ENCODE measurements at places on chromosomes 2 and 18.

DNA sequence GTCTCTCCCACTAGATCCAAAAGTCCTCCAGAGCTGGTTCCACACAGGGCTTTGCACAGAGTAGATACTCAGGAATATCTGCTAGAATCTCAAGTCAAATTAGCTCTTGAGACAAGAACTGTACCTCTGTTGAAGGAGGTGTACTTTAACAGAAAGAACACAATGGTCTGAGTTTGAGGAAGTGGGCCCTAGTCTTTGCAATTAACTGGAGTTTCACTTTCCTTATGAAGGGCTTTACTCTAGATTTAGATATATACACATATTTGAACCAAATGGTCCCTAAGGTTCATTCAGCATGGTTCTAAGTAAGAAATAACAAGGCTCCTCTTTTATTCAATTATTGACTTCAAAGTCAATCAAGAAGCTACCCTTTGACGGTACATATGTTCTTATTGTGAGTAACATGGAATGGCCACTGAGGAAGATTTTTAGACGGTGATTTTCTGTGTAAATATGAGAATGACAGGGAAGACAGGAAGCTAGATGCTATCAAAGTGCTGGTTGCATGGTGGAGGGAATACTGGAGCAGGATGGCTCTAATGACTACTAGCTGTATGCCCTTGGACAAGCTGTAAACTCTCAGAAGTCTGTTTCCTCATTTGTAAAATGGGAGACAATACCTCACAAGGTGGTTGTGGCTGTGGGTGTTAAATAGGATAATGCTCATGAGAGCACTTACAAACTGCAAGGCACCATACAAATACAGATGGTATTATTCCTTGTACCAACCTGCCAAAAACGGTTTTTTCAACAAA is 73.5 kb upstream of the SERTAD2 start:
- no peak for DNase-seq

GRCh38 chr2:177204417-177204816 is 8.2 kb upstream of the HNRNPA3 start:
- no peak for DNase-seq

- DNase-seq = no peak
These were observed 46.9 kb downstream of the CABYR start for GRCh38 chr18:24185805-24186204.

DNA sequence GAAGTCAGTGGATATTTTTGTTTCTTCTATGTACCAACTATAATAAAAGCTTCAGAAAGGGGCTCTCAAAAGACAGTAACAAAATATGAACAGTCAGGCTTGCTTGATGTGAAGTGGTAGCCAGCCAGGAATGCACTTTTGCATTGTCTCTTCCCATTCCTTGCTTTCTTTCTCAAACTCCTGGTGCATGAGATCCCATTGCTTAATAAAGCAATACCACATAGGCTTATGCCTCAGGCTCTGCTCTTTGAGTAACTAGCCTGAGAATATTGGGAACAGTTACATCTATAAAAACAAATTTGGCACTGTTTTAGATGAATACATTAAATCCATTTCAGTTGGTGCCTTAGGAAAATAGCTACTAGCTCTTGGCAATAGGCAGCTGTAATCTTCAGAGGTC is 62.6 kb upstream of the ST6GAL2 start:
- DNase-seq = no peak

DNA sequence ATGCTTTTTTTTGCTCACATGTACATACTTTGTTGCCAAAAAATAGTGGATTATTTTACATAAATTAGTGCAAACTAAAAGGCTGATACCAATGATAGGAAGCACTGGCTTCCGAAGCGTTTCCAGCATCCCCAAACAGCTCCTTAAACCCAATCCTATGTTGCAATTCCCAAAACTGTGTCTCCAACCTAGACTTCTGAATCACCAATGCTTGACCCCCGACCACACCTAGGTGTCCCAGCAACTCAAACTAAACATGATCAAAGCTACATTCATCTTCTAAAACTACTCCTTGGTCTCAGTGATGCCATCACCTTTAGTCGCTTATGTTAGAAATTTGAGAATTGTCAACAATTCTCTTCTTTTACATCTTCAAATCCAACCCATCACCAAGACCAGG is 13.4 kb downstream of the ATP8B1 start:
- no peak for DNase-seq

- no peak for DNase-seq
These were observed 11.6 kb downstream of the BMPR2 start for GRCh38 chr2:202387608-202388342.

GRCh38 chr2:12068796-12069538 is 322.5 kb downstream of the LPIN1 start:
- no peak for DNase-seq

- DNase-seq = no peak
These were observed 70.9 kb downstream of the EHD3 start for GRCh38 chr2:31304816-31305215.

GRCh38 chr2:197759013-197759412 is 26.1 kb downstream of the BOLL start:
- DNase-seq = no peak

DNA sequence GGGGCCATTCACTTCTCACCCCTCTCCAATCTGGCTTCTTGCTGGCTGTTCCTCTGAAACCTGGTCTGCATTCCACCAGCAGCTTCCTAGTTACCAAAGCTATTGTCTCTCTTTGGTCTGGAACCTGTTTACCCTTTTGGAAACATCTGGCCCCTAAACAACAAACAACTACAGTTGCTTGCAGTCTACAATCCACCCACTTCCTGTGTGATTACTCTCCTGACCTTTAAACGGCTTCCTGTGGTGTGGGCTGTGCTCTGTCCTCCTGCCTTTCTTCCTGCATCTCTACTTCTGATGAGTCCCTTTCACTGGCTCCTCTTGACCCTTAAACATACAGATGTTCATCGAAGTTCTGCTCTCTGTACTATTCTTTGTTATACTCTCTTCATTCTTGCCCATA is 303.8 kb downstream of the TDRD15 start:
- no peak for DNase-seq

GRCh38 chr2:214649440-214650205 is 159.9 kb downstream of the BARD1 start:
- no peak for DNase-seq

DNA sequence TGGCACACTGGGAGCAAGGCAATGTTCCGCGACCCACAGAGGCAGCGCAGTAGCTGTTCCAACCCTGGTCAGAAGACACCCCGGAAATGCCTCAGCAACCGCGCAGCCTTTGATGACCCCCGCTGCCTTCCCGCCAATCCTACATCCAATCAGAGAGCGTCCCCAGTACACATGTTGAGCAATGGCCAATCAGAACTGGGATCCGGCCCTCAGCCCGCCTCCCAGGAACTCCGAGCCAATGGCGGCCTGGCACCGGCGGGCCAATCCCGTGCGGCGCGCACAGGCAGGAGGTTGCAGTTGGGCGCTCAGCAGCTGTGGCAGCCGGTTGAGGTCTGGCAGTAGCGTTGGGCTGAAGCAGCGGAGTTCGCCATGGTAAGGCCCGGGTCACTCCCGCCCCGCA is at the start of gene TUBA3D:
TUBA3D (plus strand) TSS at position 289 of the 400 bp plus-strand sequence; CDS start at position 370, 81 bp downstream.
- no peak for DNase-seq

DNA sequence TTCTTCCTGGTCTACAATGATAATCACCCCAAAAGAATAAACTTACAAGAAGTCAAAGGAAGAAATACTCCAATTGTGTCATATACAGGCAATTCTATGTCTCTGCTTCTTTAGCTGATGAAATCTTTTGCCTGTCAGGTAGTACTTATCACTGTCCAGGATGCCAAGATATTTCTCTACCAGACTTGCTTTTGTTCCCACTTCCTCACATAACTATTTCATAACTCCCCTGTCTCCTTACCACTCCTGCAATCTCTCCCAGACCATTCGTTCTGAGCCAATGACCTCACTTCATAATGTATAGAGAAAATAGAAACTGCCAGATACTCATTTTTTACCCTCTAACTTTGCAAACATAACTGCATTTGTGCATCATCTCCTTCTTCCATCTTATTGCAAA is 39.1 kb downstream of the HNMT start:
- DNase-seq = no peak

GRCh38 chr2:241868661-241869081 is 858 bp upstream of the RTP5 start:
- DNase-seq = no peak

DNA sequence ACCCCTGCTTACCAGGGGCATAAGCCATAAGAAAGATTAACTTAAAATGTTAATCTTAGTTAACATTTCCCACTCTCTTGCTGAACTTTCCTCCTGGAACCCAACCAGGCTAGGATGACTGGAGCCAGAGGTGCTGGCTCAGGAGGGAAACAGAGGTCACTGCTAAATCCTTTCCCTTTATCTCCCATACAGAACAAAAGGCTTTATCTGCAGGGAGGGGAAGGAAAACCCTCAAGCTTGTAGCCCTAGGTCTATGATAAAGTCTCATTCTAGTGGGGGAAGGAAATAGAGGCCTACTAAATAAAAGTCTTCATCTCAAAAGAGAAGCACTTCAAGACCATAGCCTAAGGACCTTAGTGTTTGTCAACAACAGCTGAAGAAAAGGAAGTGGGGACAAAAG is 18.6 kb downstream of the HIBCH start:
- DNase-seq = no peak

GRCh38 chr2:232668805-232669444 is 28.2 kb upstream of the GIGYF2 start:
- DNase-seq = peak; percentile 19

GRCh38 chr18:20966795-20967194 is 144.8 kb downstream of the ROCK1 start:
- DNase-seq = no peak

DNA sequence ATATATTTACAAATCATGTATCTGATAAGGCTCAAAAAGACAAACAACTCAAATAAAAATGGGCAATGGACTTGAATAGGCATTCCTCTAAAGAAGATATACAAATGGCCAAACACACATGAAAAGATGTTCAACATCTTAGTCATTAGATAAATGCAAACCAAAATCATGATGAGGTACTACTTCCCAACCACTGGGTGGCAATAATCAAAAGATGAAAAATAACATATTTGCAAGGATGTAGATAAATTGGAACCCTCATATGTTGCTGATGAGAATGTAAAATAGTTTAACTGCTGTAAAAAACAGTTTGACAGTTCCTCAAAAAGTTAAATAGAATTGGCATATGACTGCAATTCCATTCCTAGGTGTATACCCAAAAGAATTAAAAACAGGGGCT is 132.3 kb downstream of the TTC32 start:
- DNase-seq = no peak

- no peak for DNase-seq
These were observed 45.1 kb downstream of the AGAP1 start for GRCh38 chr2:235538981-235539380.

DNA sequence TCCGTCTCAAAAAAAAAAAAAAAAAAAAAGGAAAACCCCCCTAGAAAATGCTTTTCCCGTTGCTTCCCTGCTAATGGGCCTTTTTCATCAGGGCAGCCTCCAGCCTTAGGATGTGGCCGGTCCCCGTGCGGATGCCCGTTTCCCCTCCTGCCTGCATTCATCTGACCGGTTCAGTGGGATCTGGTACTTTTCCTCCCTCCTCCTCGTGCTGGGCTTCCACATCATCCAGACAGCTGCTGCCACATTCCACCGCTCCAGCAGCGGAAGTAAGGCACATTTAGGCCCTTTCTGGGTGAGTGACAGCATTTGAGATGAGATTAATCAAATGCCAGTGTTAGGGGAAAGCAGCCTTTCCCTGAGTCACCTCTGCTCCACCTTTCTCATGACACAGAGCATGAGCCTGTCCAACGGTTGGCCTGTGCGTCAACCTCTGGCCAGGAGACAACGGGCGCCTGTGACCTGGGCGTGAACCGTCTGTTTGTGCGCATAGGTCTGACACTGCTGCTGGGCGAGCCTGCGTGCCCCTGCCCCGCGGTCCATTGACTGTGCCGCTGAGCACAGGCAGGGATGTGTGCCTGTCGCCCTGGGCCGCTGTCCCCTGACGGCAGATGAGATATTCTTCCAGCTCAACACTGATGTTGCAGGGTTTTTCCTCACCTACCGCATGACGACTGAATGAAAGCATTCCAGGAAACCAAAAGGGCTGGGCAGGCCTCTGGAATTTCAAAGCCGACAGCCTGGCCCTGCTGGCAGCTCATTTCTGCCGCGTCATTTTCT is 174.0 kb downstream of the TGIF1 start:
- peak; percentile 56 for DNase-seq

GRCh38 chr2:142294225-142294624 is 163.4 kb upstream of the LRP1B start:
- no peak for DNase-seq

- DNase-seq = peak; percentile 81
These were observed 903.3 kb upstream of the KLHL29 start for GRCh38 chr2:22481486-22482259.

DNA sequence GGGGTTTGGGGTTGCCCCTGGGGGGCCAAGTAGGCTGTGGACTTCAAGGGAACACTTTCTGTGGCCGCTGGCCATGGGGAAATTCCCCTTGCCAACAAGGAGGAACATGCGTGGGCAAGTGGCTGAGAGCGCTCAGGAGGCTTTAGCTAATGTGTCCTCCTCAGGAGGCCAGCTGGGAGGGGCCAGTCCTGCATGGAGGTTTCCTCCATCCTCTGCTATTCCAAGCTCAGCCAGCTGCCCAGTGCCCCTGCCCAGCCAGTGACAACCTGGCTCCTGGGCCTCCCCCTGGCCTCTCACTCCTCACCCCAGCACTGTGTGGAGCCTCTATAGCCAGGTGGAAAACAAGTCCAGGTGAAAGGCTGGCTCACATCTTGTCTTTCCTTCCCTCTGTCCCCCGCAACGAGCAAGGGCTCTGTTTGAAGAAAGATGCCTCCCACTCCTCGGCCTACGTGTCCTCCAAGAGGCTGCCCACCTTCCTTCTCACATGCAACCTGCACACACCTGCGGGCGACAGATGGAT is 64.4 kb upstream of the DAPL1 start:
- no peak for DNase-seq

DNA sequence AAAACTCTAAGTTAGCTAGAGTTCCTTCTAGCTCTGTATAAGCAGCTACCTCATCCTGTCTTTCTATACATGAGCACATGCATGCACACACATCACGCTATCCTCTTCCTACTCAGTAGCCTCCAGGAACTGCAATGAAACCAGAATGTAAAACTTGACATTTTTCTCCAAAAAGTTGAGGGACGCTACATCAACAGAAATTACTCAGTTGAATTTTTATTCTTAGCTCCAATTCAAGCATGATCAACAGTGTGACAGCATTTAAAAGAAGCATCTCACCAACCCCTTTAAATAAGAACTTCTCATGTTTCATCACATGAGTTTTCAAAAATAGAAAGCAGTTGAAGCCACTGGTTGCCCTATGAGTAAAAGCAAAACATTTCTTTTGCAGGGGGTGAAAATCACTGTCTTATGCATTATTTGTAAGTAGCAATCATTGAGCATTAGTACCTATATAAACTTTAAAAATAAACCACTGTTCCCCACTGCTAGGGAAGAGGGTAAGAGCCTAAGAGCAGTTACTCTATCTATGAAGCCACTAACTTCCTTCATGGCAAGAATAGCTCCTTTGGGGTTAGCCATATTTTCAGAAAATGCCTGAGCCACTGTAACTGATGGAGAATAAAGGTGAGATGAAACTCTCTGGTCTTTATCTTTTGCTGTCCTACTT is 77.9 kb upstream of the ARL5A start:
- no peak for DNase-seq
